ENCODE measurements at places on chromosomes 1 and 21.
A peak's percentile ranks its signal among the peaks of the same experiment; 100 is the strongest.

DNA sequence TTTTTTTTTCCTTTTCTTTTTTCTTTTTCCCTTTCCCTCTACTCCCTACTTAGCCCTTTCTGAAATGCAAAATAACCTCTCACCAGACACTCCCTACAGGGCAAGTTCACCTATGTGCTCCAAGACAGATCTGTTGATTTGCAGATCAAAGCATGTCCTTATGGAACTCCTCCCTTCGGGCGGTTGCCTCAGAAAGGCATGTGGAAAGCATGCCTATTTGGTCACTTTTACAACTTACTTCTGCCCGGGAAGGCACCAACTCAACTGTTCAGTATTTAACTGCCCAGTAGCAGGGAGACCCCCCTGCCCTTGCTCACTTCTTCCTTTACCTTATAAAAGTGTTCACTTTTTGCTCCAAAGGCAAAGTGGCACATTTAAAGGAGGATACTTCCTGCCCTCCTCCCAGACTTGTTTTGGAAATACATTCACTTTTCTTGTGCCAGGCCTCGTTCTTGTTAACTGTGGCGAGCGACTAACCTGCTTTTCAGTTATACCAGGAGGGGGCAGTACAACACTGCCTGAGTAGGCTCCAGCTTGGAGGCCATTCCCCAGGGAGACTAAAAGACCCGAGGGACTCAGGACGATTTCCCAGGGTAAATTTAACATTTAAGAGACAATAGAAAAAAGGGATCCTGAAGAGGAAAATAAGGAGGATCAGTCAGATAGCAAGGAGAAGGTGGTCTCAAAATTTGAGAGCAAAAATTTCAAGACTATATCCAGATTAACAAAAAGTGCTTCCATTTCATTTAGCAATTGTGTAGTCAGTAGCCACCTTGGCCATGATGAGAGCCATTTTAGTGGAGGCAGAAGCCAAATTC, 12.3 kb upstream of the SLAMF7 start:
- ATAC-seq, result peak; percentile 93

DNA sequence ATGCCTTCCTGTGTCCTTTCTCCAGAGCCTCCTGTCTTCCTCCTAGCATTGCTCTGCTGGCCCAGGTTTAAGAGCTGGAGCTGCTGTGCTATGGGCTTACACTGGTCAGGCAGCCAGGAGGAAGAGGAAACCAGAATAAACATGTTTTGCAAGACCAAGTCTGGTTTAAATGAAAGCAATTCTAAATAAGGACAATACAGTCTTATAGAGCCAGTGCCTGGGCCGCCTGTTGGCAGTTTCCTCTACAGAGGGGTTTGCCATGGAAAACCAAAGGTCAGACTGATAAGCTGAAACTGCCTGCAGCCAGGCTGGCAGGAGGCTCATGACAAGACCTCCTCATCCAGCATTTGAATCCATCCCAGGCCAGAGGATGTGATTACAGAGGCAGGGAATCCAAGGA, 92.9 kb upstream of the FGGY start:
- ATAC-seq, result no peak

- no peak for ATAC-seq
These were observed 1.2 kb upstream of the VWA1 start for GRCh38 chr1:1434131-1434823.

- ATAC-seq, result no peak
These were observed 9.3 kb downstream of the PMF1 start for GRCh38 chr1:156221986-156222692.

DNA sequence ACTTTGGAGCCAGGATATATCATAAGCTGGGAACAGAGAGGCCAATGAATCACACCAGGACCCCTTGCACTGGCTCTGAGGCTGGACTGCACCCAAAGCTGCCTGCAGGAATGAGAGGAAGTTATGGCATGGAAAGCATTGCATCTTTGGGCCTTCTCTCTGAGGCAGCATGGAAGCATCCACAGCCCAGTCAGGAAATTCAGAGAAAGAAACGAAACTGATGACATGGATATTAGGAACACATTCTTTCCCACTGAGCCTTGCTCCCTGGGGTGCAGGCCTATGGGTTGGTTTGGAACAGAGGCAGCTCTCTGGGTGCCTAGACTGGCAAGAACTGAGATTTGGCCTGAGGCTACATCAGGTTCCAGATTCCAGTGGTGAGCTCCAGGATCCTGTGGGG, 98.6 kb downstream of the NGF start:
- ATAC-seq, result no peak

GRCh38 chr1:153779781-153780541, 4.8 kb downstream of the SLC27A3 start:
- no peak for ATAC-seq

DNA sequence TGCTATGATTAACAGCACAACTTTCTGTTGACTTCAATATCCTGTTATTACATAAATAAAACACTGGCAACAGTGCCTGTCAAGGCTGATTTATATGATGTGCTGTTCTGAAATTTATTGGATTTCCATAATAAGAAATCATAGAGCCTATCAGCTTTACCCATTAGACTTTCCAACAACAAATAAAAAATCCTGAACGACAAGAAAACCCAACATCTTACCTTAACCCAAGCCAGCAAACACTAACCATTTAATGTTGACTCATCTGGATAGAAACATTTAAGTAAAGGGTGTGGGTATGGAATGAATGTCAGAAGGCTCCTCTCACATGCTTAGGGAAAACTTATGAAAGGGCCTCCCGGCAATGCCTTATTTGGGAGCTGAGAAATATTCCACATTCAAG, 165.1 kb downstream of the SLC45A1 start:
- ATAC-seq, result peak; percentile 98

- no peak for ATAC-seq
These were observed 4.6 kb downstream of the ZDHHC18 start for GRCh38 chr1:26831059-26831458.

DNA sequence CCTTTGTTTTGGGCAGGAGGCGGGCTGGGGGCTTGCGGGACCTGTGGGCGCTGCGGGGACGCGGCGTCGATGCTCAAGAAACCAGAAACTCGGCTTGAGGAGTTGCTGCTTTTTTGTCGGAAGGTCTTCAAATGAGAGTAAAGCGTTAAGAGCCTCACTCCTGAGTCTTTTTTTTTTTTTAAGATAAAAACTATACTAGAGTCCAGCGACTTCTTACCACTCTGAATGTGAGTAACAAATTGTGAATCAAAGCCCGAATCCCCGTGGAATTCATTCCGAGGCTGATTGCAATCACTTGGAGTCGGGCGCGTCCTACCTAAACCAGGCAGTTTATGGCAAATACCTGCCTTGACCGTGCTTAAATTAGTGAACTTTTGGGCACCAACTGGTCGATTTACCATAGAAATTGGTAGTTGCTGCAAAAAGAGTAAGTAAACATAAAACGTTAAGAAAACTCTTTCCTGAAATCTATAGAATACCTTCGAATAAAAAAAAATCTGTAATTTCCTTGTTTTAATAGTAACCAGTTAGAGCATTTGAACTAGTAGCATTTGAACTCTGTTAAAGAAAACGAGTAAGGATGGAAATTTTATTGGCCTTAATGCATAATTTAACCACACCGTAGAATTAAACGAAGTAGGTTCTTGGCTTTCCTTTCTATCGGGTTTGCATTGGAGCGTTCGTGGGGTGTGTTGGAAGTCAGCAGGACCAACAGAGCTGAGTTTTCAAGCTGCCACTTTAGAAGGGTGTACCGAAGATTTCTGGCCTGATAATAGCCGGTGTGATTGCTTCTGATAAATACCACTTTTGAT, 769 bp downstream of the GPSM2 start:
- peak; percentile 11 for ATAC-seq

DNA sequence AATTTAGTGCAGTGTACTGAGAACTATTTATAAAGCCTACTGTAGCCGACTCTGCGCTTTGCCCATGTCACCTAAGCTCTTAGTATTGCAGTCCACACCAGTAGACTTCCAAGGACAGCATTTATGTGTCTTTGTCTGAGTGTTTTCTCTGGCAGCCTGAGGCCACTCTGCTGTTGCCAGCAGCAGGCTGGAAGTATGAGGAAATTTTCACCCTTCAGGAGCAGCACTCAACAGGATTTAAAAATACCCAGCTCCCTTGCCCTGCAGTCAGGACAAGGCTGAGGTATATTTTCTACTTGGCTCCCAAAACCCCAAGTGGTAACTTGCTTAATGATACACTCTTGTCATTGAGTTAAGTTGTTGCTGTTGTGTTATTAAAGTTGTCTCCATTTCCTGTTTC, 230.1 kb downstream of the SRGAP2C start:
- ATAC-seq, result peak; percentile 93

- ATAC-seq, result no peak
These were observed 8.2 kb downstream of the TMCC2 start for GRCh38 chr1:205235951-205236350.

GRCh38 chr1:234111458-234112142, 207.1 kb downstream of the SLC35F3 start:
- ATAC-seq, result peak; percentile 85

GRCh38 chr1:38071312-38072256, 25.0 kb upstream of the POU3F1 start:
- ATAC-seq, result peak; percentile 55

- no peak for ATAC-seq
These were observed 28.2 kb upstream of the DIRAS3 start for GRCh38 chr1:68078647-68079046.

DNA sequence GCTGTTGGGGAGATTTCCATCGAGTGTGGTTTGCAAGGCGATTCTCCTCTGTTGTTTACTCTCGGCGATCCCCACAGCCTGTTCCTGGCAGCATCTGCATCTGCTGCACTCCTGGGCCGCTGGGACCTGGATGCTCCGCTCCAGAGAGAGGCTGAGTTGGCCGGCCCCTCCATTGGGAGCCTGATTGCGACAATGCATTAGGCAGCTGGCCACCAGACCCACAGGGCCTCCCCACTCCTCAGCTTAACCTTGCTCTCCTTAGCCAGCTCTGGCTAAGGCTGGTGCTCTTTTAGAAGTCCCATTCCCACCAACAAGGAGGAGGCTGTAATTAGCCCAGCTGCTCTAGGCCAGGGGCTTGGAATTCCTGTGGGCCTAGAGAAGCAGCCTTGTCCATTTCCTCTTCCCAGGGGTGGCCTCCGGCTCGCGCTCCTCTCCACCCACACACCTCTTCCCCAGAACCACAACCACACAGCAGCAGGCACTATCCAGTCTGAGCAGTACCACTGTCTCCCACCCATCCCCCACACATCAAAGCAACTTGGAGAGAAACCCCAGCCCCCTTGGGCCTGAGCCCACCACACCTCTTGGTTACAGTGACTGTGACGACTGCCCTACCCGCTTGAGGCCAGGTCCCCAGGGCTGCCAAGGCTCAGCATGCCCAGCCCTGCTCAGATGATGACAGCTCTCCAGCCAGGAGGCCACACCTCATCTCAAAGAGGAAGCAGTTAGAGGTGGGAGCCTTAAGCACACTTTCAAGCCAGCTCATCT, 193.8 kb upstream of the EDN2 start:
- no peak for ATAC-seq

DNA sequence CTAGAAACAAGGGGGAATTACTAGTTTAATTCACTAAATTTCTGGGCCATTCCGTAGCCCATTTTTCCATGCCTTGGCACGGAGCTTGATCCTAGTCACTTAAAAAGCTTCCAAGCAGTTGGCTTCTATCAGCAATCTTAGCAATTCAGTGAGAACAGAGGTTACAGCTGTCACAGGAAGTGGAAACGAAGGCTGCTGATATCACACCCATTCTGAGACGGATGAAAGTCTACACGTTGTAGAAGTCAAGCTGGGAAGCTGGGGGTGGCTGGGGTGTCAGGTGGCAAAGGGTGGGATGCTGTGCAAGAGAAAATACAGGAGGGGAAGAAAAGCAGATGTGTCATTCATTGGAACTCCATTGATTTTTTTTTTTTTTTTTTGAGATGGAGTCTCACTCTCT, 11.8 kb upstream of the STMN1 start:
- ATAC-seq, result no peak

GRCh38 chr1:2611031-2611501, 21.8 kb downstream of the MMEL1 start:
- ATAC-seq, result peak; percentile 87

DNA sequence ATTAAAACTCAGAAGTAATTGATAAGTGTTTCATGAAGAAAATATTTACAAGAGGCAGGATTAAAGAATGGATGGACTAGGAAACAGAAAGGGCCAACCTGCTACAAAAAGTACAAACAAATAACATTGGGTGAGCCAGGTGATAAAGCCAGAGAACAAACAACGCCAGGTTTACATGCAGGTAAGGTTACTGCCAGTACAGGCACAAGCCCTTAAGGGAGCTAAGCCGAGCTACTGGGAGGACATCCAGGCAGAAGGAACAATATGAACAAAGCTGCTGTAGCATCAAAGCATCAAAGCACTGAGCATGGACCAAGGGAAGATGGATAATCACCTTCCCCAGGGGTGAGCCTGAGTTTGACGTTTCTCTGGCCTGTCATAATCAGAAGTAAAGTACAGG, 380.7 kb downstream of the SEC16B start:
- no peak for ATAC-seq

DNA sequence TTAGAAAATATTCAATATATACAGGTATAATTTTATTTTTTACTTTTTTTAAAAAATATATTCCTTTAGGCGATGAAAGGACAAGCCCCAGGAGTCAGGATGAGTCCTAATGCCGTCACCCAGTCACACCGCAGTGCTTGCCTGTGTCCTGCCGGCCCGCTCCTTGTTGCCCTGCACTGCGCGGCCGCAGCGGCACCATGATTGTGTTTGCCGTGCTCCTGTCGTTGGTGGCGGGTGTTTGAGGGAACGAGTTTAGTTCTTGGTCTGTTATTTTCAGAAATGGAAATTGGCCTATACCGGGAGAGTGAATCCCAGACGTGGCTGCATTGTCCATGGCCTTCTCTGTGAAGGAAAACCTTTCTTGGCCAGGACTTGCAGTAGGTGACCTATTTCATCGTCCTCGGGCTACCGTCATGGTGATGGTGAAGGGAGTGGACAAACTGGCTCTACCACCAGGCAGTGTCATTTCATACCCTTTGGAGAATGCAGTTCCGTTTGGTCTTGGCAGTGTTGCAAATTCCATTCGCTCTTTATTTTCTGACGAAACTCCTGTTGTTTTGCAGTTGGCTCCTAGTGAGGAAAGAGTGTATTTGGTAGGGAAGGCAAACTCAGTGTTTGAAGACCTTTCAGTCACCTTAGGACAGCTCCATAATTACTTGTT, 45.9 kb upstream of the CRB1 start:
- ATAC-seq, result no peak

DNA sequence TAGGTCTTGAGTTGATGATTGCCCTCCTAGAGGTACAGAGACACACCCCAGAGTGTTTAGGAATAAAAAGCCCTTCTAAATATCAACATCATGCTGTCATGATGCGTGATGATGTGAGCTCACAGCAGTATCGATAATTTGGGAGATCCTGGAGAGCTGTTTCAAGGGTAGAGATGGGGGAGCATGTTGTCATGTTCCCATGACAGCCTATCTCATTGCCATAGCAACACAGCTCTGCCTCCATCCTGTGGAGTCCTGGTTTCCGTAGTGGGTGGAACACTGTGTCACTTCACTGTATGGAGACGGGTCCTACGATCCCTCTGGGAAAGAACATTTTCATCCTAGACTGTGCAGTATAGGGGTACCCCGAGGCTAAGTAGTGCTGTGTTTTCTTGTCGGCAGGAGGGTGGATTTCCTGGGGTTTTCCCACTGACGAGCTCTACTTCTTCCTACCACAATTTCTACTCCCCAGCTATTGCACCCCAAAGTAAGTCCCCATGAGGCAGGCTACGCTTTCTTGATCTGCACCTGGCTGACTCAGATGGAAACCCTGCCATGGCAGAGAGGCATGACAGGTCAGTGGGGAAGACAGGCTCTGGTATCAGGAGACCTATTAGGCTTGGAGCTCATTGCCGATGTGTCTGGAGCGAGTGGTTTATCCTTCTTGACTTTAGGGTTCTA, 7.2 kb downstream of the KISS1 start:
- peak; percentile 94 for ATAC-seq
